ENCODE measurements at places on chromosomes 13 and 19. TPM values are rescaled to one million over a fixed set of nuclear protein-coding genes. Genes with fewer than 3 reads are reported as not detected.

The PINLYP gene
- total RNA-seq, result 0.20 TPM

The ZNF566 gene
- total RNA-seq, result 8.8 TPM

The TSHZ3 gene
- total RNA-seq, result 2.4 TPM

The DACH1 gene
- total RNA-seq, result not detected

The RAB3A gene
- total RNA-seq, result 0.77 TPM

The ERICH4 gene
- not detected for total RNA-seq

The CD79A gene
- 0.32 TPM for total RNA-seq

The IGSF23 gene
- 0.43 TPM for total RNA-seq

The GRIN2D gene
- total RNA-seq, result 8.2 TPM

The PCDH9 gene
- 6.9 TPM for total RNA-seq

The DDA1 gene
- total RNA-seq, result 55.7 TPM

The ZNF723 gene
- not detected for total RNA-seq

The ERFL gene
- 0.46 TPM for total RNA-seq

The GPR12 gene
- total RNA-seq, result not detected

The ZNF816 gene
- not detected for total RNA-seq

The KLK2 gene
- total RNA-seq, result not detected

The NOTCH3 gene
- total RNA-seq, result 8.9 TPM

The CDX2 gene
- 0.60 TPM for total RNA-seq

The DZIP1 gene
- total RNA-seq, result 11.9 TPM

The ZNF154 gene
- total RNA-seq, result not detected

The FOXA3 gene
- total RNA-seq, result 0.95 TPM

The ERICH6B gene
- not detected for total RNA-seq

The CYP2A6 gene
- not detected for total RNA-seq

The MEIOSIN gene
- 0.06 TPM for total RNA-seq

The ZFR2 gene
- not detected for total RNA-seq

The ZNF468 gene
- total RNA-seq, result 0.50 TPM

The FGF9 gene
- not detected for total RNA-seq

The RNF225 gene
- 0.19 TPM for total RNA-seq

The LIG1 gene
- 64.4 TPM for total RNA-seq

The PSG2 gene
- not detected for total RNA-seq

The KPNA3 gene
- total RNA-seq, result 30.8 TPM

The RASL11A gene
- 3.6 TPM for total RNA-seq

The C19orf85 gene
- not detected for total RNA-seq
